ENCODE measurements at places on chromosomes 1 and 21.

DNA sequence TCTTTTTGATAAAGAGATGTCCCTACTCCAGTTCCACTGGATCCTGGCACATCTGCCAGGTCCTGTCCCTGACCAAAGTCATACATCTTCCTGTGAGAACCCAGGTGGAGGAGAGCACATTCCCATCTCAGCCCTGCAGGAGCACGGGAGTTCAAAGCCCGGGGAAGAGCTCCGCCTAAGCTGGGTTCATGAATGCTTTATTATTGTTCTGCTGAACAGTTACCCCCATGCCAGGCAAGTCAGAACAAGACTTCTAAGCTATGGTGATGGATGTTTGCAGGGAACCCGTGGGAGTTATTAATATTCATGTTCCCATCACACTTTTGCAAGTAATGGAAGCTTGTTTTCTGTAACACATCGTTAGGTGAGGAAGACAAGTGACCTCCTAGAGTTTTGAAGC is 62.9 kb downstream of the SEC16B start:
- DNase-seq = no peak

- DNase-seq = no peak
Measured at GRCh38 chr1:24726741-24727140, 18.5 kb upstream of the CLIC4 start.

GRCh38 chr1:121519042-121519755 is 334.4 kb downstream of the SRGAP2C start:
- DNase-seq = peak; percentile 89

GRCh38 chr1:10975567-10976326 is 36.7 kb upstream of the TARDBP start:
- DNase-seq = no peak

GRCh38 chr1:209611771-209612570 is 28.5 kb downstream of the CAMK1G start:
- no peak for DNase-seq

DNA sequence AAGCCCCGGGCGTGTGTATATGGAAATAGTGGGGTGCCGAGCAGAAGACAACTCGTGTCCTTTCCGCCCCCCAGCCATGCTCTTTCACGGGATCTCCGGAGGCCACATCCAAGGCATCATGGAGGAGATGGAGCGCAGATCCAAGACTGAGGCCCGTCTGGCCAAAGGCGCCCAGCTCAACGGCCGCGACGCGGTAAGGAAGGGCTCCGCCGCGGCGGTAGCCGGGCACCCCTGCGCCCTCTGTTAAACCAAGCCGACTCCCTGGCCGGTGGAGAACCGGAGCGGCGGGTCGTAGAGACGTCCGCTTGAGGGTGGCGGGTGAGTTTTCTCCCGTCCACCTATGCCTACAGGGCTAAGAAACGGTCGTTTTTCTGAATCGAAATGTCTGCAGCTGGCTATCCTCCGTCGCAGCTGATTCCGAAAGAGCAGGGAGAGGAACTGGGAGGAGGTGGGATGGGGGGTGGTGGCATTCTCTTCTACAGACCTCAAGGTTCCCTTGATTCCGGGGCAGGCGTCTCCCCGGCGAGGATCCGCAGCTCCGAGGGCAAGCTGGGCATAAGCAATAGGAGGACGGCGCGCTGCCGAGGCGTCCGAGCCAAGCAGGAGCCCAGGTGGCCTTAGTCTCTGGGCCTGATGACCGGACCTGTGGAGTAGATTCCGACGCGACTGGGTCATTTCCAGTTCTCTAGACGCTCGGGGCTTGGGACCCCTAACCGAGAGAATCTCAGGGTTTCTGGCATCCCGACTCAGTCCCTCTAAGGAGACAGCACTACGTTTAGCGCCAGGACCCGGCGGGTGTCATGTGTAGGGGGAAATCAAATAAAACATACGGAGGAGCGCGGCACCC is 856 bp downstream of the LHX9 start:
- peak; percentile 47 for DNase-seq

Data from stimulated activated CD8-positive, alpha-beta memory T cell treated with anti-CD3 and anti-CD28 coated beads, Interleukin-4, amount 100 ng/mL, for 48 hours (primary cell).